Stimulated activated CD8-positive, alpha-beta memory T cell treated with anti-CD3 and anti-CD28 coated beads, Interleukin-4, amount 100 ng/mL, for 4 hours (primary cell): ENCODE measurements at places on chromosomes 2 and 18.

- DNase-seq: no peak
Observed at GRCh38 chr2:19894134-19894792, 7.5 kb downstream of the TTC32 start.

DNA sequence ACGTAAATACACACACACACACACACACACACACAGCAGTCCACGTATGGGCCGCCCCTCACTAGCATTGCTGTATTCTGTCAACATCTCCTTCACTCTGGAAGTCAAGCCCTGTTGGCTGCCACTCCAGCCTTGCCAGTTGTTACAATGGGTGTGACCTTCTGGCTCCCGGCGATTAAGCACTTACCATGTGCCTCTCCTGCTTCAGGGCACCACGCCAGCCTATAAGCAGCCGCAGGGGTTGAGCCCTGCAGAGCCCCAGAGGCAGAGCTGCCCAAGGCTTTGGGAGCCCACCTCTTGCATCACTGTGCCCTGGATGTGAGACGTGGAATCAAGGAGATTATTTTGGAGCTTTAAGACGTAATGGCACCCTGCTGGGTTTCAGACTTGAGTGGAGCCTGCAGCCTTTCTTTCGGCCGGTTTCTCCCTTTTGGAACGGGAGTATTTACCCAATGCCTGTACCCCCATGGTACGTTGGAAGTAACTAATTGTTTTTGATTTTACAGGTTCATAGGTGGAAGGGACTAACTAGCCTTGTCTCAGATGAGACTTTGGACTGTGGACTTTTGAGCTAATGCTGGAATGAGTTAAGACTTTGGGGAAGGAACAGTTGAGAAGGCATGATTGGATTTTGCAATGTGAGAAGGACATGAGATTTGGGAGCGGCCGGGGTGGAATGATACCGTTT, 54.5 kb upstream of the ROCK2 start:
- DNase-seq: no peak

DNA sequence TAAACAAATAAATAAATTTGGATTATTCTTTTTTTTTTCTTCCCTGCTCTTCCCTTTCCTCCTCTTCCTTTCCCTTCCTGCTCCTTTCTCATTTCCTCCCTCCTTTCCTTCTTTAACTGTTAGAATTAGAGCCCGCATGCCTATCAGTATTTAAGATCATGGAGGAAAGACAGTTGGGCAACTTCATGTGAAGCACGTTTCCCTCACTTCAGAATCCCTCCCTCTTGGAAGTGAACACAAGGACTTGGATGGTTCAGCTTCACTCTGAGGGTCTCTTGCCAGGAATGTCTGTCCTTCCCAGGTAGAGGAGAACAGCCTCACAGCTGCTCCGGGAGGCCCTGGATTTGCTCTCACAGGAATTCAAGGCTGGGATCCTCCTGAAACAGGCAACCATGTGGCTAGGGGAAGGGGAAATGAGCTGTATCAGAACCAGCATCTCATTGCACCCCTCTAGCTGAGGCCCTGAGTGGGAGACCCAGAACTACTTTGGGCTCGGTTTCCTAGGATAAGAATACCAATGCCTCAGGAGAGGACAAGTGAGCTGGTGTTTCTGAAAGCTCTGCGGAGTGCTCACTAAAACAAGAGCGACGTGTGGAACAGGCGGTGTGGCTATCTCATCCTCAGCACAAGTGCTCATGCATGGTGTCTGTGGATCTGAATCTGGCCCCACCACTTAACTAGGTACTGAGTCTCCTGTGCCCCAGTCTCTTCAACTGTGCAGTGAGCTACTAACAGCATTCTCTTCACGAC, 230.5 kb downstream of the MYCN start:
- no peak for DNase-seq

DNA sequence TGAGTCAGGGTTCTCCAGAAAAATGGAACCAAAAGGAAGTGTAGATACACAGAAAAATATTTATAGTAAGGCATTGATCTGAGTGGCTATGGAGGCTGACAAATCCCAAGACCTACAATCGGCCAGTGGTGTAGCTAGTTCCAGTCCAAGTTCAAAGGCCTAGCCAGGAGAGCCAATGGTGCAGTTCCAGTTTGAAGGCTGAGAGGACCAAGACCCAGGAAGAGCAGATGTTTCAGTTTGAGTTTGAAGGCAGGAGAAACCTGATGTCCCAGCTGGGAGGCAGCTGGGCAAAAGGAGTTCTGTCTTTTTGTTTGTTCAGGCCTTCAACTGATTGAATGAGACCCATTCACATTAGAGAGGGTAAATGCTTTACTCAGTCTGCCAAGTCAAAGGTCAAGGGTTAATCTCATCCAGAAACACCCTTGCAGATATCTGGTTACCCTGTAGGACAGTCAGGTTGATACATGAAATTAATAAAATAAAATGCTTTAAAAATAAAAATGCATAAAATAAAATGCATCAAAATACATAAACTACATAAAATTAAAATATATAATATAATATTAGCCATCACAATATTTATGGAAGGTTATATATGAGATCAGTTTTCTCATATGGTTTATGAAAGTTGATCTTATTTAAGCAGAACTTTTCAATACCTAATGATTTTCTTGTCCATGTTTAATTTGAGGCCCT, 38.7 kb downstream of the KCNE4 start:
- no peak for DNase-seq

DNA sequence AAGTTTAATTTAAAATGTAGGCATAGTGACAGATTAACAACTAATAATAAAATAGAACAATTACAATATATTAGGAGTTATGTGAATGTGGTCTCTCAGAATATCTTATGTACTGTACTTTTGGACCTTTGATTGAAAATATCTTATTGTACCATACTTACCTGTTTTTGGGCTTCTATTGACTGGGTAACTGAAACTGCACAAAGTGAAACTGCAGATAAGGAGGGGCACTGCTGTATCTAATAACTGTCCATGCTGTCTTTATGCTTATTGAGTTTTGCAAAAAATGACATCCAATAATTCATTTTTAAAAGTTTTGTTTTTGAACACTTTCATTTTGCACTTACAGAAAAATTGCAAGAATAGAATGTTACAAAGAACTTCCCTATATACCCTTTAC, 19.9 kb downstream of the BIRC6 start:
- no peak for DNase-seq

DNA sequence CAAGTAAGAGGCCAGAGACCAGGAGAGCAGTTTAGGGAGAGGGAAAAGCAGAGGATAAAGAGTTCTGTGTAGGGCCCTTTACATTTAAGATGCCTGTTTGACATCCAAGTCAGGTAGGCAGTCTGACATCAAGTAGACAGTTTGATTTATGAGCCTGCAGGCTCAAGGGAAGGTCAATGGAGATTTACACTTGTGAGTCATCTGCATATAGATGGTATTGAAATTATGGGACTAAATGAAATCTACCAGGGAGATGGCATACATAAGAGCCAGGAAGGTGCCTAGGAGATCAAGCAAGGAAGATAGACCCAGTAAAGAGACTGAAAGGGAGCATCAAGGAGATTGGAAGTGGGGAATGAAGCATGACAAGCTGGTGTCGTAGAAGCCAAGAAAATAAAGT, 212.4 kb upstream of the PKDCC start:
- DNase-seq: no peak
